ENCODE measurements at places on chromosomes 2 and 18.

DNA sequence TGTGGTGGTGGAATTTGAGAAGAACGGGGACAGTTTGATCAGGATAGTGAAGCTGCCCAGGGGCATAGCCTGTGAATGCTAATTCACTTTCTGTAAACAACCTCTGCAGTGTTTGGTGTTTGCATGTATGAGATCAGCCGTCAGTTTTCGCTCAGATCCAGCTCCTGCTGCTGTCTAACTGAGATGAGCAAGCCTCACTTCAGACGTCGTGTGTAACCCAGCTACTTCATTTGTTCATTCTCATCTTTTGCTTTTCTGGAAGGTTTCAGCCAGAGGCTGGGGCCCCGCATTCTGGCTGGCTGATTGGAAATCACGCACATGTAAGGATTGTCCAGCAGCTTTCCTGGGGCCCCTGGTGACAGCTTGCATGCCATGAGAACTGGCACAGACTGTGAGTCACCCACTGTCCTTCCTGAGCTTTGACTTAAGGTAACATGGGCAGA, 48.9 kb downstream of the LDLRAD4 start:
- DNase-seq = no peak

- no peak for DNase-seq
Observed at GRCh38 chr2:183536714-183537113, 412.5 kb downstream of the NUP35 start.

GRCh38 chr2:175004730-175004979, 526 bp downstream of the CHN1 start:
- DNase-seq = no peak

DNA sequence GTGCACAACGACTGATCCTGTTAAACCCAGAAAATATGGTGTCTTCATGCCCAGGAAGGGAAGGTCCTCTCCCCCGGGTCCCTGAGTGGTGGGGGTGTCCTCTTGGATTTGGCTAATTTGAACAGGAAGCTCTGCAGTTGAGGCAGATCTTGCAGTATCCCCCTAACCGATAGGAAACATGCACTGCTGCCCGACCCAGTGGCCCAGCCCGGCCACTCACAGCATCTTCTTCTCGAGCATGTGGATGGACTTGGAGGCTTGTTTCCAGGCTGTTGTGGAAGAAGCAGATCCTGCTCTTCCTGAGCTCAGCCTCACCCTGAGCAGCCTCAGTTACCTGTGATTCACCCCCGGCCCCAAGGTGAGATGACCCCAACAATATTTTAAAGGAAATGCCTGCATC, 46.4 kb upstream of the ASB1 start:
- no peak for DNase-seq

DNA sequence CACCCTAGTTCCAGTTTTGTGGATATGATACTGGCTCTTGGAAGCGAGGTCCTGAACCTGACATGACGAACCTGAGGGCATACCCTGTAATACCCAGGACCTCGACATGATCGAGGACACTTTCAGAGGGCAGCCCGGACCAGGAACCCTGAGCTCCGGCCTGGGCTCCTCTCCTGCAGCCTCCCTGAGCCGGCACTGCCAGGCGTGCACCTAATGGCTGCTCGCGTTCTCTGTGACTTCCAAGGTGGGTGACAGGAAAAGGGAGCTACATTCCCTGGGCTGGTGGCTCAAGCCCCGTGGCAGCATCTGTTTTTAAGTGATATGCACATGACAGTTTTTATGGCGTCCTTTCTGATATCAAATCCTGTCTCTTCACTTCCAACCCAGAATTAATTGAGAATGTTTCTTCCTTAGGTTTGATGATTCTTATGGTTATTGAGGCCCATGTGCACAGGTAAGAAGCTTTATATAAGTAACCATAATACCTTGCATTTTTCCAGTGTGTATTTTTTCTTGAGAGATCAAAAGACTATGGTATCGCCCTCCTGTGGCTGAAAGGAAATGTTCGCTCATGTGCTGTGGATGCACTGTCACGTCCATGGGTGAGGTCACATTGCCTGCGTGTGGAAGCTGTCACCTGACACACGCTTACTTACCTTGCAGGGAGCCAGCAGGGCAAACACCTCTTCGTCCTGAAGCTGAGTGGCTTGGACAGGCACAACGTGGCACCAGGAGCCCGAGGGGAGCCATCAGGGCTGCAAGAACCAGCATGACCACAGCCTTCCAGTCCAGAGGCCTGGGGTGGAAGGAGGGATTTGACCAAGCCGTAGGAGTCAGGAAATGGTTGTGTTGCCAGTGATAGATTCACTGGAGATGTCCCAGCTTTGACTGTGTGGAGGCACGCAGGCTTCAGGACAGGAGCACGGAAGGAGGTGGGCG, 367.4 kb upstream of the MYT1L start:
- no peak for DNase-seq

- no peak for DNase-seq
Observed at GRCh38 chr18:25962176-25962575, 128.2 kb downstream of the SS18 start.

DNA sequence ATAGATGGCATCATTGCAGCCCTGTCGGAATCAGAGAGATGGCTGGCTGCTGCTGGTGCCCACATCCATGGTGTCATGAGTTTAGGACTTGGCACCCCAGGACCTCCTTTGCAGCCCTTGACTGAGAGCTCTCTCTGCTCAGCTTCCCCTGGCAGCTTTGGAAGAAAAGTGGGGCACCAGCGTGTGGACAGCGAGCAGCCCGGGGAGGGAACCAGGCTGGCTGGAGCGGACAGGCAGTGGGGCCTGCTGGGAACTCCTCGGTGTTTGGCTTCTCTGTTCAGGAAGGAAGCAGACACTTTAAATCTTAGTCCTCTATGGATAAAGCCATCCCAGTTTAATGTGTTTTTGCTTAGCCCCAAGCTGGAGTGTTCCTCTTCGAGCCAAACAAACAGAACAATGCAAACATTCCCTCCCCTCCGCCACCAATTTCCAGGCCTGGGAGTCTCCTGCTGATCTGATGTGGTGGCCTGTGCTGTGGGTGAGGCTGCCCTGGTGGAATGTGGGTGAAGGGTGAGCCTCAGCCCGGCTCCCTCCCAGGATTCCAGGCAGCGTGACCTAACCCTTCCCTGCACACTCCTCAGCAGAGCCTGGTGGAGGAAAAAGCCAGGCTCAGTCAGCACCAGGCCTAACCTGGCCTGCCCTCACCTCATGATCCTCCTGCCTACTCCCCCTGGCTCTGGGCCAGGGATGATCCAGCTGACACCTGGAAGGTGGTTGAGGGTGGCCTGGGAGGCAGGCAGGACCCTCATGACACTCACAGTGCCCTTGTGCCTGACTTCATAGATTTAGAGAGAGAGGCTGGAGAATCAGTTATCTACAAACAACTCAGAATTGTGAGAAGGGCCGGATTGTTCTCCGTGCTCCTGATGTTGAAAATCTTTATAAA, 21.6 kb upstream of the ITGB6 start:
- DNase-seq = peak; percentile 73

- no peak for DNase-seq
Observed at GRCh38 chr18:68928762-68929675, 131.1 kb downstream of the CCDC102B start.
